ENCODE measurements at places on chromosomes 5 and 9.

DNA sequence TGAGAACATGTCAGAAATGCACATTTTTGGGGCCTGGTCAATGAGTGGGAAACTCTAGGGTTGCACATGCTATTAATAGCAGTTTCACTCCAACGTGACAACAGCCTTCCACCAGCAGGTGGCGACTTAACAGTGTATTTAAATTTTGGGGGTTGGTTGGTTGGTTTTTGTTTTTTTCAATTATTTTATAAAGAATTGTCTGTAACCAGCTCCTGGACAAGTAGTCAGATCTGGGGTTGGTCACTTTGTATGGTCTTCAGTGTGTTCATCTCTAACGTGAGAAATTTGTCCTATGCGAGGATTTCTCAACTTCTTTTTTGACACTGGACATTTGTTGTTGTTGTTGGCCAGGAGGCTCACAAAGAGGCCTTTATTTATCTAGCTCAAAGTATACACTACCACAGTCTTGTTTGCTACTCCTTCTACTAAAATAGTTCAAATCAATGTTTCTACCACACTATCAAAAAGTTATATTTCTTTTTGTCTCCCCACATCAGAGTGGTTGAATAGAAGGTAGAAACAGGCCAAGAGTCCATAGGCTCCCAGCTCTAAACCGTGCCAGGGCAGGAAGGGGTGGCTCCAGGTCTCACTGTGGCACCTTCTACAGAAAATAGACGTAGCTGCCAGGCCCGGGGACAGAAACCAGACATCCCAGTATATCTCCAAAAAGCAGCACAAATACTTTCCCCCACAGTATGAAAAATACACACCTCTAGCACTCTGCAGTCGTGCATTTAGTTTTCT is 110.4 kb downstream of the TRPM6 start:
- DNase-seq = no peak

DNA sequence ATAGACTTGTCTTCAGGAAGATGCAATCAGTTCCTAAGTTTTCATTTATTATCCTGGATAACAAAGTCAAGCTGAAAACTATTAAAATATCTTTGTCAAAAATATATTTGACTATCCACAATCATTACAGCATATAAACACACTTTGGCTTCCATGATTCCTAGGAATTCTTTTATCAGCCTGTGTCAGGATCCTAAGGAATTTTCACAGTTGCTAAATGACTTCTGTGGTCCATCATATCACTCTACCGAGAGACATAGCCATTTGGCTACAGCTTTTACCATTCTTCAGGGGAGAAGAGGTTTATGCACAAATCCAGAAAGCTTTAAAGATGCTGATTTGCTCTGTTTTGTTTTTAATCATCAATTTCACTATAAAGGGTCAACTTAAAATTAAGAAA is 128.3 kb downstream of the MLLT3 start:
- DNase-seq = no peak

DNA sequence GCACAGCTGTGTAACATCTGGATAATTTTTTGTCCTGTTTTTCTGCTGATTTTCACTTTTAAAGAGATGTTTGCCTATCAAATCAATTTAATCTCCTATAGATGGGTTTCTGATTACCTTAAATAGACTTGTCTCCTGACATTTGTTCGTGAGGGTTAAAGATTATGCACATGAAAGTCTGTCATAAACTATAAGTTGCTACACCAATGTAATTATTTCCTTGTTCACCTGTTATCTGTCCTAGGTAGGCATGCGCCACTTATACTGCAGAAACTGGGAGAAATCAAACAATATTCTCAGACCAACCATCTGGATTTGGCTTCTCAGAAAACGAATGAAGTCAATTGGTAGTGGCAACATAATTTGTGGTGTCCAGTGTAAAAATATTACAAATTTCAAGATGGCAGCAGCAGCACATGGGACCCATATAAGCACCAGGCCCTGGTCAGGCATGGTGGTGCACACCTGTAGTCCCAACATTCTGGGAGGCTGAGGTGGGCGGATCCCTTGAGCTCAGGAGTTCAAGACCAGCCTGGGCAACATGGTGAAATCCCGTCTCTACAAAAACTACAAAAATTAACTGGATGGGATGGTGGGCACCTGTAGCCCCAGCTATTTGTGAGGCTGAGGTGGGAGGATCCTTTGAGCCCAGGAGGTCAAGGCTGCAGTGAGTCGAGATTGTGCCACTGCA is 20.3 kb downstream of the RFK start:
- no peak for DNase-seq

DNA sequence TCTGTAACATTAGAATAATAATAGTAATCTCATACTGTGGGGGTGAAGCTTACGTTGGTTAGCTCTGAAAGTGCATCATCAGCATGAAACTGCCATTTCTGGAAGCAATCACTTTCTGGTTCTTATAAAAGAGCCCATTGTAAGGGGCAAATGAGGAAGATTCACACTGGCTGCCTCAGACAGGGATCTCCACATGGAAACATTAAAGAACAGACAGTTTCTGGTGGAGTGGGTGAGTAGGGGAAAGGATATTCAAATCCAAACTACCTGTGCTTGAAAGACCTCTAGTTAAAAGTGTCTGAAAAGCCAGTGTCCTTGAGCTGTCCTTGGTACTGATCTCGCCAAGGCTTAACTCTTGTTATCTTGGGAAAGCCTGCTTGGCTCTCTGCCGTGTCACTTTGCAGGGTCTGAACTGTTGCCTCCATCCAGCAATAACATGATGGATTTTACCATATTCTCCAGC is 19.1 kb upstream of the SLC31A2 start:
- no peak for DNase-seq

- no peak for DNase-seq
These were observed 137.6 kb downstream of the NPR3 start for GRCh38 chr5:32848681-32849080.

GRCh38 chr5:115962239-115962564 is at the start of gene LVRN:
Gene LVRN, plus strand, starts transcription at chr5:115962475. Its CDS starts 143 bp downstream, at chr5:115962618.
- DNase-seq = no peak

- DNase-seq = no peak
These were observed 547.6 kb downstream of the RAB3C start for GRCh38 chr5:59130431-59130830.

GRCh38 chr9:86193088-86193487 is 66.4 kb downstream of the C9orf153 start:
- DNase-seq = no peak

DNA sequence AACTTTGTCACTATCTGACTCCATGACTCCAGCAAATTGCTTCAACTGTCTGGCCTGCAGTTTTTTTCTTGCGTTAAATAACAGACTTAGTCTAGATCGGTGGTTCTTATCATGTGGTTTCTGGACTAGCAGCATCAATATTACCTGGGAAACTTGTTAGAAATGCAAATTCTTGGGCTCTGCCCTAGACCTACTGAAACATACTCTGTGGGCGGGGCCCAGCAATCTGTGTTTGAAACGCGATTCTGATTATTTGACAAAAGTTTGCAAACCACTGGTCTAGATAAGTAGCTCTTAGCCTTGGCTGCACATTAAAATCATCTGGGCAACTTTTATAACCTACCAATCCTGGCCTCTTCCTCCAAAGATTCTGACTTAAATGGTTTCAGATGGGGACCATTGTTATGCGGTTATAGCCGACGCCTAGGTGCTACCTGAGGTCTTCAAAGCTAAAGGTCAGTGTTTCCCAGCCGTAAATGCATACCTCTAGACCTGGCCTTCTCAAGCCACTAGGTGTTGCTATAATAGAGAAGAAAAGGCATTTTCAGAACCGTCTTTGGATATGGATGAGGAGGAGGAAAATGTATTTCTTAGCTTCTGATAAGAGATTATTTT is 74.0 kb downstream of the C9orf85 start:
- DNase-seq = no peak

DNA sequence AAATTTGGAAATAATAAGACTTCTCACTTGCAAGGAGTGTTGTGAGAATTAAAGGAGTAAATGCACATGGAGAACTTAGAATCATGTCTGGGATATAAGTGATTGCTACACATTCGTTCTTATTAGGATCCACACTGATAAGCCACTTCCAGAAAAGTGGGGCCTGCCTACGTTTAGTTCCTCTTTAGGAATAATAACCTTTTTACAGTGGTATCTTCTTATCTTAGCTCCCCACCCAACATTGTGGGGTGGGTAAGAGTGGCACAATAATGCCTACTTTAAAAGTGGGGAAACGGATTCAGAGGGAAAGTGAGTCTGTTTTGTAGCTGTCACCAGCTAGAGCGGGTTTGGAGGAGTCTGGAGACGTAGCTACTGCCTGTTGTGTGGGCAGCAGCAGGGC is 16.0 kb downstream of the DOCK2 start:
- no peak for DNase-seq

- DNase-seq = no peak
These were observed 24.7 kb downstream of the ARL15 start for GRCh38 chr5:54285686-54286085.

GRCh38 chr5:92471861-92472260 is 1088.7 kb upstream of the ARRDC3 start:
- no peak for DNase-seq

DNA sequence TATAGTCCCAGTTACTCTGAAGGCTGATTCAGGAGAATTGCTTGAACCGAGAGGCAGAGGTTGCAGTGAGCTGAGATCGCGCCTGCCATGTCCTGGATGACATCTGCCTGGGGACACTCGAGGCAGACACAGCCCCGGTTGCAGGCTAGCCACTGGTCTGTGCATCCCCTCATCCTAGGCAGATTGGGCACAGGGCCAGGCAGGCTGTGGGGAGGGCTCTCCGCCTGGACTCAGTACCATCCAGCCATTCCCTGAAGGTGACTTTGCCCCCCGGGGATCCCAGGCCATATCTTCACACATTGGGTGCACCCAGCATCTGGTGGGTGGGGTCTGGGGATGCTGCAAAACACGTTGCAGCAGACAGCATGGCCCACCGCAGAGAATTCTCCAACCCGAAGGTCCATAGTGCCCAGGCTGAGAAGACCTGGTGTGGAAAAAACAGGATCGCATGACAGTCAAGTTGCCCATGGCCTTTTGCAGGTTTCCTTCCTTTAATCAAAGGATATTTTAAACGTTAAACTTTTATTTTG is 50.9 kb upstream of the SUSD3 start:
- DNase-seq = peak; percentile 49

- no peak for DNase-seq
These were observed 22.8 kb upstream of the DUSP1 start for GRCh38 chr5:172793577-172794488.

- DNase-seq = no peak
These were observed 89.9 kb downstream of the SH3TC2 start for GRCh38 chr5:148972974-148973374.

DNA sequence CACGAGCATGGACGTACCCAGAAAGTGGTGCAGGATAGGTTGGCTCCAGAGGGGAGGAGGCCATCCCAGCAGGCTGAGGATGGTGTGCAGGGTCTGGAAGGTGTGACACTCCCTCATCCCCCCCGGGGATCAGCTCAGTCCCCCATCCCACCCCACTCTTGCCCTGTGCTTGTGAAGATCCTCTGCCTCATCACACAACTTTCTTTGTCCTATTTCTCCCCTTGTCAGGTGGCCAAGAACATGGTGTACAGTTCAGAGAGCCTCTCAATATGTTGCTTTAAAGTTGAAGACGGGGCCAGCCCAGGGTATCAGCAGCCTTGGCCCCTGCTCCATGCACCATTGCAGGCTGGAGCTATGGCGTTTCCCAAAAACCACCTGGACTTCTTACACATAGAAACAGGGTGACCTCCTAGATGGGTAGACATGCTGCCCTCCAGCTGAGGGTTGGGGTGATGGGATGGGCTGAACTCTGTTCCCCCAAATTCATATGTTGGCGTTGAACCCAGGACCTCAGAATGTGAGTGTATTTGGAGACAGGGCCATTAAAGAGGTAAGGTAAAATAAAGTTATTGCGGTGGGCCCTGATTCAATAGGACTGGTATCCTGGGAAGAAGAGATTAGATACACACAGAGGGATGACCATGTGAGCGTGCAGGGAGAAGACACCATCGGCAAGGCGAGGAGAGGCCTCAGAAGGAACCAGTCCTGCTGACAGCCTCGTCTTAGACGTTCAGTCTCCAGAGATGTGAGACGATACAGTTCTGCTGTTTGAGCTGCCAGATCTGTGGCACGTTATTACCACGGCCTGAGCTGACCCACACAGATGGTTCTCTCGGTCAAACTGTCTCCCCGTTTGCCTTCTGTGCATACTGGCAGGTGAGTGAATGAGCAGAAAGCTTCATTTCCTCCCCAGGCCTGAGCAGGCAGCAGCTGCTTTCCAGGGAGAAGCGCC is 272.5 kb downstream of the GADD45G start:
- no peak for DNase-seq

DNA sequence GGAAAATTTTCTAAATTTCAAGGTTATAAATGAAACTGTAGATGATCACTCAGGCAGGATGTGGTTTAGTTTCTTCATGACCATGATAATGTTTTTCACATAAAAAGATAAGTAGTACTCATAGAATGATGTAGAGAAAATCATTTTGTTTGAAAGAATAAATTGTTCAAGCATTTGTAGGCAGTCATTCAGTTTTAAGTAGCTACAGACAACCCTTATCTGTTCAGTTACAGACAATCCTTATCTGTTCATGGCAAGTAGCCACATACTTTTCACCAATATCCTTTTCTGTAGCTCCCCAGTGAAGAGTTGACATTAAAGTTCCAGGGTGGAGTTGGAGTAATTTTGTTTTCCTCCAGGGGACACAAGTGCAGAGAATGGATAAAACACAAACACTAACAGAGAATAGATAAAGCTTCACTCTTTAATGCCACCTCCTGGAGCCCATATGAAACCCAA is 278.1 kb upstream of the TNC start:
- no peak for DNase-seq

DNA sequence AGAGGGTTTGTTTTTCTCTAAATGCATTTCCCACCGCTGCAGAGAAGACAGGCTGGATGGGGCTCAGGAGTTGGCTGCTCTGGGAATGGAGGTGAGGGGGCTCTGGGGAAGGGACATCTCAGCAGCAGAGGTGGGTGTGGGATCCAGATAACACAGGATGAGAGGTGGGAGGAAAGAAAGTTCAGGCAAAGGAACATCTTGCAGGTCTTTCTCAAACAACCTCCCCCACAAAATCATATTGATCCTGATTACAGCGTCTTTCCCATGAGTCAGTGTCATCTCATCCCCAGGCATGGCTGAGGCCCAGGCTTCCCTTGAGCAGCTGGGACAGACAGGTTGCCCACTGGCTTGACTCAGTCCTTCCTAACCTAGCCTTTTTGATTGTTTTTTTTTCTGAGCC is 11.3 kb upstream of the ACSL6 start:
- no peak for DNase-seq

- DNase-seq = no peak
These were observed 81.7 kb upstream of the LMX1B start for GRCh38 chr9:126532019-126532462.

DNA sequence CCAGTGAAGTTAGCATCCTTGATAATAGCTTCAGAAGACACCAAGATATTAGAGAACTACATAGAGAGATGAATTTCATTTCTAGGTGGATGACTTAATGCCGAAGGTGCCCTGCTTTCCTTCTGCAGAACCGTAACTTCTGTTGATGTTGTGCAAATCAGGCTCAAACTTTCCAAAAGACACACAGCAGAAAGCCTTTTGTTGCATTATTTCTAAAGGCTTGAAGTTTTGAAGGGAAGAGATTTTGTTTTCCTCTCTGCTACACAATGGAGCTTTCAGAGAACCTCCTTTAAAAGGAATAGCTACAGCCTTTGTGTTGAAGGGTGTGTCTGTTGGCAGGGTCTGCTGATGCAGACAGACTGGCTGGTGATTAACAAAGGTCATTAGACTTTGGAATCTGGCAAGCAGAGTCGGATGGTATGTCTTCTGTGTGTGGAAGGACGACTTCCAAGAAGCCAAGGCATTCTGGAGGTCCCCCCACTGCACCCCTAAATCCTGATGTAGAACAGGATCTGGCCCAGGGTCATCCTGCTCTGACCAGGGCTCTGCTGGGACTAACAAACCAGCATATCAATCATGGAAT is 57.8 kb downstream of the ZNF462 start:
- DNase-seq = no peak

- DNase-seq = no peak
These were observed 302.7 kb downstream of the PIK3R1 start for GRCh38 chr5:68518286-68518685.
